Dermis microvascular lymphatic vessel endothelial cell (primary cell): ENCODE measurements at places on chromosomes 4 and X. TPM values are rescaled to one million over a fixed set of nuclear protein-coding genes. Genes with fewer than 3 reads are reported as not detected.

Gene SMIM31
- total RNA-seq, result not detected in 2 replicates

GRCh38 chrX:139949703-139950102, 15.6 kb downstream of the CXorf66 start:
- no peak for DNase-seq

Gene CT83
- not detected in 2 replicates for total RNA-seq

DNA sequence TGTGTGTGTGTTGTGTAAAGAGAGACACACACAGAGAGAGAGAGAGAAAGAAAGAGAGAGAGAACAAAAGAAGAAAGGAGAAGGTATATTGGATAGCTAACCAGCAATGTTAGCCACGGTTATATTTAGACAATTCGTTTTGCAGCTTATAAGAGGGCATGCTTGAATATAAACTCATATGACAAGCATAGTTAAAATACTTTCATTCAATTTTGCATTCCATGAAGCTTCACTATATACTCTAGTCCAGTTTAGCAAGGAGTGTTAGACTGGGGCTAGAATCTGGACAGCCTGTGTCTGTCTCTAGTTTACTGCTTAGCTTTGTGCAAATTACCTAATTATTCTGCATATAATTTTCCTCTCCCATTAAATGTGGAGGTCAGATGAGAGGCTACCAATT, 525.9 kb upstream of the ZFP42 start:
- DNase-seq, result no peak

- no peak for DNase-seq
These were observed 317.6 kb downstream of the DKK2 start for GRCh38 chr4:106718548-106718947.

DNA sequence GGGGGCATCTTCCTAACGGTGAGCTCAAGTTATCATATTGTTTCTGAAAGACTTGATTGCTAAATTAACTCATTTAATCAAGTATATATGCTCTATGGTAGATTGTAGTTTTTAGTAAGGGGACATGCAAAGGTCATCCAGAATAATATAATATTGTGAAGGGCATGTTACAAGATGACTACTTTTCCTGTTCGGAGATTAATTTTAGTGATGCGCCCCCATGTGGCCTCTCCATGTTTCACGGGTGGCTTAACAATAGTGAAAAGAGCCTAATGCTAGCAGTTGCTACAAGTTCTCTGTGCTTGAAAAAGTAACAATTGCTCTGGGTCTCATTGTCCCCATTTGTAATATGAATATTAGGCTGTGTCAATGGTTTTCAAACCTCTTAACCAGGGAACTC, 12.2 kb downstream of the SMPX start:
- DNase-seq, result peak; percentile 21

DNA sequence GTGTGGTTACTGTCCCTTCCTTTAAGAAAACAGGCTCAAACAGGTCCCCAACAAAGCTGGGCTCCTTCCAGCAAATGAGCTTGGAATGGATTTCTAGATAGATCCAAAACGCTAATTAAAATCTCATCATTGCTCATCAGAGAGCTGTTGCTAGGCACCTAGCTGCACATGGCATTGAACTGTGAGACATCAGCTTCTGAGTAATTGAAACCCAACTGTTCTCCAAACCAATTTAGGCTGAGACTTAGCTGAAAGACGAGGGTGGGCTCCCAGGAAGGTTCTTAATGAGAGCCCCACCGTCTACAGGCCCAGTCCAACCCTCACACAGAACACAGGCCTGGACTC, 59.1 kb downstream of the FAM184B start:
- no peak for DNase-seq

- peak; percentile 54 for DNase-seq
These were observed 70.2 kb downstream of the GC start for GRCh38 chr4:71713611-71714203.

GRCh38 chr4:149077181-149077580, 635.0 kb upstream of the NR3C2 start:
- DNase-seq, result no peak

- peak; percentile 21 for DNase-seq
These were observed 2.4 kb downstream of the ANKRD50 start for GRCh38 chr4:124710015-124710741.

DNA sequence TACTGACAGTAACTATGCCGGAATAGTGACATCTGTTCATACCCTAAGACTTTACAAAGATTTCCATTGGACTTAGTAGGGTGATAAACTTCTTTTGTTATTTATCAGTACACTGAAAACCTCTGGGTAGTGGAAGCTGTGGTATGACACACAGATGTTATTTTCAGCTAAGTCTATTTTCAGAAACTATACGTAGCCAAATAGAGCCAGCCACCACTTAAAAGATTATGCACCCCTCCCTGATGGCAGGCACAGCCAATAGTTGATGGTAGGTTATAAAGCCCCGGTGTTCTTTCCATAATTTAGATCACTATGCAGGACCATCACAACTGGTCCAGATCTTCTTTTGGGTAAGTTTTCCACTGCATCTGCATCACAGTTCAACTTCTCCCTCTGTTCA, 1603.2 kb upstream of the PABPC4L start:
- DNase-seq, result no peak

Gene POLN
- total RNA-seq, result 1.9 TPM in 2 replicates

GRCh38 chr4:185811509-185812364, at the start of gene SORBS2:
SORBS2 (minus strand) TSS chr4:185812194; CDS start chr4:185690571, 121,623 bp downstream.
- DNase-seq, result no peak

DNA sequence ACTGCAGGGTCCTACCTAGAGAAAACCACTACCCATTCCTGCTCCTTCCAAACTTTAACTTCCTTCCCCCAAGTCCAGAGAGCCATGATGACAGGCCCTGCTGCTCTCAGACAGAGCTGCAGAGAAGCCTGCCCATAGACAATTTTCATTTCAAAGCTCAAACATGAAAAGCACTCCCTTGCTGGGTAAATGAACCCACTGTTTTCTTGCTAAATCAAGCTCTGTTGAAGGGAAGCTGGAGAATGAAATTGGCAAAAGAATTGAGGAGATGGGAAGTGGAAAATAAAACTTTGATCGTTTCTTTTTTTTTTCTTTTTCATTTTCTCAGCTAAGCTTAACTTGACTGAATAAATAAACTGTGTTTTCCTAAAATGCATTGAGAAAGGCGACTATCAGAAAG, 331.1 kb upstream of the CPEB2 start:
- DNase-seq, result no peak

GRCh38 chrX:17499512-17499911, 124.5 kb downstream of the NHS start:
- DNase-seq, result no peak

Gene ARSJ
- total RNA-seq, result 15.3 and 15.4 TPM in 2 replicates

DNA sequence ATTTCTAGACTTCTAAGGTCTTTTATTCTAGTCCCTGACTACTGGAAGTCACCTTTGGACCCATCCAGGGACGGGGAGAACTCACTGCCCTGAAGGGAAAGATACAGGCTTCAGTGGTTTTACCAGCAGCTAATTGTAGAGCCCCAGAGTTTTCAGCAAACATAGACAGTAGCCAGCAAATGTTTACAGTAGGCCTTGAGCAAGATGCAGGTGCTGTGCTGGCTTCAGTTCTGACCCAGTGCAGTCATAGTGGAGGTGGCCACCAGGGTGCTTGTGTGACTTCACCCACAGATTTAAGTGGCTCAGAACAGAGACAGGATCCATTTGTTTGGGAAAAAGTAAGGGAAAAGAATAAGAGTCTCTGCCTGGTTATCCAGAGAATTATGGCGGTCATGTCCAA, 384.4 kb upstream of the AR start:
- DNase-seq, result no peak

Gene ADH1A
- not detected in 2 replicates for total RNA-seq

Gene CLNK
- total RNA-seq, result under 0.01 TPM in 1 of 2 replicates, not detected in the other

Gene LRIT3
- total RNA-seq, result under 0.01 TPM in 2 replicates

DNA sequence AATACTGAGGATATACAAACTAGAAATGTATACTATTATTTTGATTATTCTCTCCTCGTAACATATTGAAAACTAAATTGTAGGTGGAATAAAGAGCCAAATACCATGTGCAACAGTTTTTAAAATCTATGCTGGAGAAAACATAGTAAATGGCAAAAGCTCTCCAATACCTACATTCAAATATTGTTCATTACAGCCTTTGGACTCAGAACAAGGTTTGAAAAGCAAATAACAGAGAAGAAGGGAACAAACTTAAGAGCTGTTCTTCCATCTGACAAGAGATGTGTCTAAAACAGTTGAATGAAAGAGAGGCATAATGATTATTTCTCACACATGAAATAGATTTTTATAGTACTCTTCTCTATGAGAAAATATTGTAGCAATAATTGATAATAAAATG, 25.0 kb upstream of the UGT2B7 start:
- DNase-seq, result no peak

DNA sequence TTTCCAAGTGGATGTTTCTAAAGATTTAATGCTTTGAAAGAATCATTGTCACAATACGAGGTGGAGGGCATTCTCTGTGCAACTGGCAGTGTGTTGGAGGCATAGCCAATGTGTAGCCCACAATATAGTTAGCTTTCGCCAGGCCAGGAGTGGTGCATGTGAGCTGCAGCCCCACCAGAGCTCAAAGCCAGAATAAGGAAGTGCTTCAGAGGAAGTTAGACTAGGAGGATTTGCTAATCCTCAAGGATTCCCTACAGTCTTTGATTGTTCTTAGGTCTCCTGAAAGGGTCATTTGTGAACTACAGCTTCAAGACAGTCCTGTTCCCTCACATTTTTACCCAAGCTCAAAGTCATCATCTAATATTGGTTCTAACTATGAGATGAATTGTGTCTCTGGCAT, 16.4 kb downstream of the TRPC5OS start:
- DNase-seq, result no peak

- no peak for DNase-seq
These were observed 76.1 kb upstream of the FHDC1 start for GRCh38 chr4:152860046-152860445.

Gene CXorf65
- total RNA-seq, result not detected in 2 replicates

DNA sequence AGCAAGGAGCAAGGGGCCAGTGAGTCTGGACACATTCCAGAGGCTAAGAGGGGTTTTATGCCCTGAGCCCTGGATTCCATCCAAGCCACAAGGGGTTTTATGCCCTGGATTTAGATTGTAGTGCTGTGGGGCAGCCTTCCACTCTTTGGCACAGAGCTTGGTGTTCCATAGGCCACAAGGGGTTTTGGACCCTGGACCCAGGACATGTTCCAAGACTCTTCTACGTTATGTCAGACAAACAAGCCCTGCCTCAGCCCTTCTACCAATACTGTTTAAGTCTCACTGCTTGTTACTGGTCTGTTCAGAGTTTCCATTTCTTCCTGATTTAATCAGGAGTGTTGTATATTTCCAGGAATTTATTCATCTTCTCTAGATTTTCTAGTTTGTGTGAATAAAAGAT, 12.8 kb upstream of the SCARB2 start:
- no peak for DNase-seq

DNA sequence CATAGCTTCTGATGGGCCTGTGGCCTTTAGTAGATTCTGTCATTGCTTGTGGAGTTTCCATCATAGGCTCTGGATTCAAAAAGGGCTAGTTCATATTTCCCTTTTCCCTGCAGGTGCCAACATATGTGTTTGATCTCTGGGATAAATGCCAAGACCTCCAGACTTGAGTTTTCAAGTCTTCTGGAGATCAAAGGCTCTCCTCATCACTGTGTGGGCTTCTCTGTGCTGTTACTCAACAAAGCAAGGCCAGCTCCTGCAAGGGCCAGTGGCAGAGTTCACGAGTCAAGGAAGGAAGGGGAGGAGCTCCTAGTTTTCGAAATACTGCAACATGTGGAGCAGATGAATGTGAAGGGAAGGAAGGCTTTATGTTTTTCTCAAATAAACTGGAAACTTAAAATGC, 62.7 kb upstream of the SCML1 start:
- peak; percentile 9 for DNase-seq

DNA sequence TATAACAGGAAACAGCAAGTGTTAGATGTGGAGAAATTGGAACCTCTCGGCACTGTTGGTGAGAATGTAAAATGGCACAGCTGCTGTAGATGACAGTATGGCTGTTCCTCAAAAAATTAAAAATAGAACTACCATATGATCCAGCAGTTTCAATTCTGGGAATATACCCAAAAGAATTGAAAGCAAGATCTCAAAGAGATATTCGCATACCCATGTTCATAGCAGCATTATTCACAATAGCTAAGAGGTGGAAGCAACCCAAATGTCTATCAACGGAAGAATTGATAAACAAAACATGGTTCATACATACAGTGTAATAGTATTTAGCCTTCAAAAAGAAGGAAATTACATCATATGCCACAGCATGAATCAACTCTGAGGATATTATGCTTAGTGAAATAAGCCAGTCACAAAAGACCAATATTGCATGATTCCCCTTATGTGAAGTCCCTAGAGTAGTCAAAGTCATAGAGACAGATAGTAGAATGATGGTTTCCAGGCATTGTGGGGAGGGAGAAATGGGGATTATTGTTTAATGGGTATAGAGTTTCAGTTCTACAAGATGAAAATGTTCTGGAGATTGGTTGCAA, 467.7 kb downstream of the IDS start:
- DNase-seq, result no peak

Gene HSD17B13
- total RNA-seq, result under 0.01 and 0.13 TPM in 2 replicates

- DNase-seq, result no peak
These were observed 61.9 kb downstream of the SEC24B start for GRCh38 chr4:109495514-109495913.

DNA sequence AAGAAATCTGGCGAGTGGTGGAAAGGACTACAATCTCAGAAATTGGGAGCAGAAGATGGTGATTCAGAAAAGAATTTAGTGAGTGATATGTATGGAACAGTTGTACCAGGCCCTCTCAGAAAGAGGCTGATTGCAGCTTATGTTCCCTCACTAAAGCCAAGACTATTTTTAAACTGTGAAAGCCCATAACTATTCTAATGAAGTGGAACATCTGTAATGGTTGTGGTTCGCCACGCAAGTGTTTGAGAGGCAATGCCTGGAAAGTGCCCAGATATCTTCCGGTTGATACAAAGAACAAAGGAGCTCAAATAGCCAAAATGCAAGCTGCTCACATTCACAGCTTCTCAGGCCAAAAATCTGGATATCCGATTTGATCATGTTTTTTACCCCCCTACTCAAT, 1250.7 kb downstream of the RAPGEF2 start:
- no peak for DNase-seq

DNA sequence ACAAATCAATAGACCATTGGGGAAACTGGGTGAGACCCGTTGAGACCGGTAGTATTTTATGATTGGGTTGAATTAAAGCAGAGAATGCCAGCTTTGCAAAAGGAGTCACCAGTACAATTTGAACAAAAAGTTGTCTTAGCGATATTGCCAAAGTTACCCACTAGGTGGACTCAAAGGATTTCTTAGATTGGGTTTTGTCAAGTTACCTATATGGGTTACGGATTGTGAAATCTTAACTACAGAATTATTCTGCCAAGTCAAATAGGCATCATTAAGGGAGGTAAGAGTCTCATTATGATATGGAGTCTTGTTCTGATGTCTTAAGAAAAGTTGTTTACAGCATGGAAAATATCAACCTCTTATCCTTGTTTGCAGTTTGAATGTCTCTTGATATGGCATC, 15.0 kb upstream of the CT47A1 start:
- no peak for DNase-seq

Gene DNAAF6
- total RNA-seq, result not detected in 2 replicates

- DNase-seq, result no peak
These were observed 26.9 kb downstream of the CCNG2 start for GRCh38 chr4:77183777-77184420.

Gene PNMA6A
- total RNA-seq, result 0.39 and 1.0 TPM in 2 replicates
